Esophagus squamous epithelium (tissue), 5 donors: ENCODE measurements at places on chromosomes 2 and 18. TPM values are rescaled to one million over a fixed set of nuclear protein-coding genes. Genes with fewer than 3 reads are reported as not detected.

- H3K27me3 ChIP-seq = no peaks in the 10 kb centered on the region
- no peak overlapping the region for H3K27ac ChIP-seq
- no peaks in the 10 kb centered on the region for H3K4me1 ChIP-seq
- no peaks in the 10 kb centered on the region for H3K36me3 ChIP-seq
- DNase-seq = no peak
Measured at GRCh38 chr2:215280326-215280725, 31.5 kb upstream of the ATIC start.

DNA sequence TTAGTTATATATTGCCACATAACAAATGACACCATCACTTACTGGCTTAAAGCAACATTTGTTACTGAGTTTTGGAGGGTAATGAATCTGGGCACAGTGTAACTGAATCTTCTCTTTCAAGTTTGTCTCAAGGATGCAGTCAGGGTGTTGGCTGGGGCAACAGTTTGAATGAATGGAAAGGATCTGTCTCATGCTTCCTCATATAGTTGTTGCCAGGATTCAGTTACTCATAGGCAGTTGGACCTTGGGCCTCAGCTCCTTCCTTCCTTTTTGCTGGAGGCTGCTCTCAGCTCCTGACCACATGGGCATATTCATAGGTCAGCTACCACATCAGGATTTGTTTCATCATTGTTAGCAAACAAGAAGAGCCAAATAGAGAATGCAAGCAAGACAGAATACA is 466.1 kb upstream of the MC4R start:
- H3K4me3 ChIP-seq = no peak overlapping the region
- no peaks in the 10 kb centered on the region for H3K36me3 ChIP-seq
- no peak for DNase-seq
- no peak overlapping the region for H3K27ac ChIP-seq

DNA sequence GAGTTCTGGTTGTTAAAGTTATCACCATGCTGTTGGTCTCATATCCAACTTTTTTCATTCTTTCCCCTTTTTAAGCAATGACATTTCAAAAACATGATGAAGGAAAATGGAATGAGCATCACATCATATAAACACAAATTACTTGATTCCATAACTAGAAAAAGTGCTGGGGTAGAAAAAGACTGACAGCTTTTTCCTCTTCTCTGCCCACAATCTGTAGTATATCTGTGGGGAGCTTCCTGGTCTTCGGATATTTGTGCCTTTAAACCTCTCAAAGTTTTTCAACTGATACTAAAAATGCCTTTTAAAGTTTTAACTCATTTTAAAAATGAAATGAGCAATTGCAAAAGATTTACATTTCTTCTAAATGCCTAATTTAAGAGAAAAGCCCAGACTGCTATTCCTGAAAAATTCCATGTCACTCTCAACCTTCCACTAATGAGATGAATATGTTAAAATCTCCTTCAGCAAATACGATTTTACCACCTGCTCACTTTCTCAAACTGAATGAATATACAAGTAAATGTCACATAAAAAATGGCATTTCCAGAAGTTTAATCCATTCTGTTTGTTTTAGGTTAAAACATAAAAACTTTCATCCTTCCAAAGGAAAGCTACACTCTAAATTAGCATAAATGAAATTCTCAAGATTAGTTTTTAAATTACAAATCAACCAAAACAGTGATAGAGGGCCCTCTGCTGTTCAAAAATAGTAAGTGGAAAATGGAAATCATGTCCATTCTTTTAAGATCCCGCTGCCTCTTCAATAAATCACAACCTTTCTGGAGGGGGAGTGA is 2.1 kb downstream of the DNAH7 start:
- H3K4me3 ChIP-seq = no peak overlapping the region
- H3K36me3 ChIP-seq = no peaks in the 10 kb centered on the region
- DNase-seq = no peak
- no peaks in the 10 kb centered on the region for H3K27me3 ChIP-seq
- no peak overlapping the region for H3K27ac ChIP-seq

DNA sequence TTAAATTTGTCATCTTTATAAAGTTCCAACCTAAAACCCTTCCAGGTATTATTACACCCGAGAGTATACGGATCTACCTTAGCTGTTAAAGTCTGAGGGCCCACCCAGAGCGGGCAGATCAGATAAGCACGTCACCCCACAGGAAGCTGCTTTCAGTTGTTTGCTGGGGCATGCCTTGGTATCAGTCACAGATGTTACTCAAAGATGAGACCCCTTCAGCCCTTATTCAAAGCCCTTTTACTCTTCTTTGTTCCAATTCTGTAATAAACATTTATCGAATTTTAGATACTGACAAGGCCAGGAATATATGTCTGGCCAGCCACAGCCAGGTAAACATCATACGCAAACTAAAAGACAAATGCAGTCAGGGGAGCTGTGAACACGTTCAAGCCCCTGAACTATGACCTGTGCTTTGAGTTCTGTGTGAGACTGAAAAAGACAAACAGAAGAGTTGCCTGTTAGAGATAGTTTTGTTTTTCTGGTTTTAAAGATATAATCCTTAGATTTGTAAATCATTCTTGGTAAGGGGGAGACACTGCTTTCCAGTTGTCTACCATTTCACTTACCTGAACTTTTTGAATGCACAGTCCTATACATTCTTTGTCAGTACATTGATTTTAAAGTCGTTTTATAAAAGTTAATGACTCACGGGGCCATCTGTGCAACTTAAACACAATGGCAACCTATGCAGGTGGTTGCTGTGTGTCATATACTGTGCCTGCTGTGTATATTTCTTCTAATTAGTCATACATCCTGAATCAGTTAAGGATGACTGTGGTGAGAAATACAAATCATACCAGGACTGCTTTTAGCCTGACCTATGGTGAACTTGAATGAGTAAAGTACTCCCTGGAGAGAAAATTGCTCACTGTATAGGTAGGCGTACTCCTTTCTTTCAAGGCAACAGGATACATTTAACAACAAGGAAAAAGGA is 100.5 kb upstream of the ITPRID2 start:
- DNase-seq = no peak
- no peaks in the 10 kb centered on the region for H3K36me3 ChIP-seq
- H3K27me3 ChIP-seq = no peaks in the 10 kb centered on the region
- H3K4me1 ChIP-seq = no peaks in the 10 kb centered on the region

DNA sequence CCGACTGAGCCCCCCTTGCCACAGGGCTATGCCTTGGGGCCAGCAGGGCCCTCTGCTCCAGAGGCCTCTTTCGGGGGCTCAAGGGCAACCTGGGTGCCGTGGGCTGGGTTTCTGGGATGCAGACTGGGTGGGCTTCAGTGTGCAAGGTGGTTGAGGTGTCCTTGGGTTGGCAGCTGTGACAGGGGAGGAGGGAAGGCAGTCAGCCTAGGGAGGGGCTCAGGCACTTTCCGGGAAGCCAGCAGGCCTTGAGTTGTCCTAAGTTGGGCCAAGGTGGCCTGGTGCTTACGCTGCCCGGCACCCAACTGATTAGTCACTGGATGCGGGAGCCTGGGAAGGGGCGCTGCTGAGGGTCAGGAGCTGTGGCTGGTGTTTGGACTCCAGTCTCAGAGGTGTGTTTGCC is 199.5 kb downstream of the TWIST2 start:
- DNase-seq = no peak
- H3K27me3 ChIP-seq = no peaks in the 10 kb centered on the region
- H3K4me3 ChIP-seq = no peak overlapping the region

DNA sequence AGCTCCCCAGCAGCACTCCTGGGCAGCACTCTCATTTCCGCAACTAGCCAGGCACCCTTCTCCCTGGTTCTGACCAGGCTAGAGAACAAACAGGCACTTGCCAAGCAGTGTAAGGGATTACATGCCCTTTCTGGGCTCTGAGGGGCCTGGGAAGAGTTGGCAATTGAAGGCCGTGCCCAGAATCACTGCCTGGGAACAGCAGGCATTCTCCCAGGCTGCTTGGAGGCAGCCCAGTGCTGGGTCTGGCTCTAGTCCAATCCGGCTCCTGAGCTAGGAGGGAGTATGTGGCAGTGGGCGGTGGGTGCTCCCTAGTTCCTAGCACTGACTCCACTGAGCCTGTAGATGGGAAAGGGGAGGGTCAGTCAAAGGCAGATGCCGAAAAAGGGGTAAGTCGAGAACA is 34.1 kb upstream of the SP3 start:
- peak overlapping the region; percentile 57 for H3K27ac ChIP-seq
- no peaks in the 10 kb centered on the region for H3K36me3 ChIP-seq
- DNase-seq = no peak
- no peak overlapping the region for H3K4me3 ChIP-seq

GRCh38 chr2:17573085-17573803 is 32.7 kb downstream of the VSNL1 start:
- H3K27me3 ChIP-seq = no peaks in the 10 kb centered on the region
- no peak for DNase-seq
- peak overlapping the region; percentile 91 for H3K27ac ChIP-seq
- H3K4me3 ChIP-seq = no peak overlapping the region
- H3K4me1 ChIP-seq = peaks cover 16% of the 10 kb centered on the region

DNA sequence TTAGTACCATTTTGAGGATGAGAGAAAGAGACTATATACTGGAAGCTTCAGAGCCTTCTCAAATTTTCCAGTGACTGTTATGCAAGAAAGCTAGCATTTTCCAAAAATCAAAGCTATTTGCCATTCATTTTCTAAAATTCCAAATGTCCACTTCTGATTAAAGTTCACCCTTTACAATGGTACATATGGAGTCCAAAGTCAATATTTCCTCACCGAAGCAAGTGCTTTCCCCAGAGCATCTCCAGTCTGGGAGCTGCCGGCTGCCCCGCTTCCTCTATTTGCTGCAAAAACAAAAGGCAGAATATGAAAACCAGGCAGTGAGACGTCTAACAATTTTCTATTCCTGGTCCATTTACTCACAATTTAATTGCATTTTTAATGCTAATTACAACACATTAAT is 302.0 kb upstream of the CCDC68 start:
- peaks cover 73% of the 10 kb centered on the region for H3K36me3 ChIP-seq
- no peak overlapping the region for H3K27ac ChIP-seq
- no peak overlapping the region for H3K4me3 ChIP-seq

- H3K4me1 ChIP-seq = no peaks in the 10 kb centered on the region
- no peak overlapping the region for H3K4me3 ChIP-seq
- no peak for DNase-seq
- H3K27ac ChIP-seq = no peak overlapping the region
- peaks cover 100% of the 10 kb centered on the region for H3K36me3 ChIP-seq
Measured at GRCh38 chr2:48459466-48459865, 70.5 kb upstream of the STON1 start.

DNA sequence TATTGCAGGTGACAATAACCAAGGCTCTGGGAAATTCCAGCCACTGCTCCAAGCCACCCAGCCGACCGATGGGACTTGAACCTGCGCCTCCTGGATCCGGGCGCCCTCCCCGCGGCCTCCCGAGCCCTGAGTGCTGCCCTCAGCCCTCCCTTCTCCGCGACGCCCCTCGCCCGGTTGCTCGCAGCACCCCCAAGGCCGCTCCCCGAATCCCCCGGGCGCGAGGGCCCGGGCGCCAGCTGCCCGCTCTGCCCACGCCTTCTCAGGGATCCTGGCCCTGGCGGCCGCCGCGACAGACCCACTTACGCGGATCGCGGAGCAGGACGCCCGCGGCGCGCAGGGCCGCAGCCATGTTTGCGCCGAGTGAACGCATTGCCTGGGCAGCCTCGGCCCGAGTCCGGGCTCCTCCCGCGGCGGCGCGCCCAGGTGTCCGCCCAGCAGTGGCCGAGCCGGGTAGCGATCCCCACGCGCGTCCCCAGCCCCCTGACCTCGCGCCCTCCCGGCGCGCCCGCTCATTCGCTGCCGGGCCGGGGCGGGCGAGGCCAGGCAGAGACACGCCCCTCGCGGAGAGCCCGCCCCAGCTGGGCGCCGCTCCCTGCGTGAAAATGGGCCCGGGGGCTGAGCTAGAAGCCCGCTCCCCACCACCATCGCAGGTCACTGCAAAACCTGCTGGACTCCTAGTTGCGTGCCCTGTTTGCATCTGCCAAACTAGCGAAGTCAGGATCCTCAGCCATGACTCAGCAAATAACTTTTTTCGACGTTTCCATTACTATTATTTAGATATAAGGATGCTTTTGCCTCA is at the start of gene FECH:
TSS of gene FECH (minus strand) at position 452 of the 799 bp plus-strand sequence. CDS start at position 370, 82 bp downstream.
- peak within 1 kb of the TSS; percentile 91 for H3K27ac ChIP-seq
- no peak for DNase-seq
- no peaks in the 10 kb centered on the region for H3K36me3 ChIP-seq
- peaks cover 16% of the 10 kb centered on the region for H3K4me1 ChIP-seq
- H3K4me3 ChIP-seq = peak within 1 kb of the TSS; percentile 76
- H3K27me3 ChIP-seq = no peaks in the 10 kb centered on the region

- H3K27ac ChIP-seq = no peak overlapping the region
- DNase-seq = no peak
- H3K36me3 ChIP-seq = no peaks in the 10 kb centered on the region
- no peak overlapping the region for H3K4me3 ChIP-seq
- no peaks in the 10 kb centered on the region for H3K4me1 ChIP-seq
Measured at GRCh38 chr2:6723865-6724604, 141.7 kb downstream of the CMPK2 start.

GRCh38 chr2:173448938-173449471 is 94.3 kb downstream of the CDCA7 start:
- no peaks in the 10 kb centered on the region for H3K36me3 ChIP-seq
- H3K27me3 ChIP-seq = no peaks in the 10 kb centered on the region
- H3K4me3 ChIP-seq = peak overlapping the region; percentile 35
- H3K4me1 ChIP-seq = peaks cover 9% of the 10 kb centered on the region
- H3K27ac ChIP-seq = peak overlapping the region; percentile 28

DNA sequence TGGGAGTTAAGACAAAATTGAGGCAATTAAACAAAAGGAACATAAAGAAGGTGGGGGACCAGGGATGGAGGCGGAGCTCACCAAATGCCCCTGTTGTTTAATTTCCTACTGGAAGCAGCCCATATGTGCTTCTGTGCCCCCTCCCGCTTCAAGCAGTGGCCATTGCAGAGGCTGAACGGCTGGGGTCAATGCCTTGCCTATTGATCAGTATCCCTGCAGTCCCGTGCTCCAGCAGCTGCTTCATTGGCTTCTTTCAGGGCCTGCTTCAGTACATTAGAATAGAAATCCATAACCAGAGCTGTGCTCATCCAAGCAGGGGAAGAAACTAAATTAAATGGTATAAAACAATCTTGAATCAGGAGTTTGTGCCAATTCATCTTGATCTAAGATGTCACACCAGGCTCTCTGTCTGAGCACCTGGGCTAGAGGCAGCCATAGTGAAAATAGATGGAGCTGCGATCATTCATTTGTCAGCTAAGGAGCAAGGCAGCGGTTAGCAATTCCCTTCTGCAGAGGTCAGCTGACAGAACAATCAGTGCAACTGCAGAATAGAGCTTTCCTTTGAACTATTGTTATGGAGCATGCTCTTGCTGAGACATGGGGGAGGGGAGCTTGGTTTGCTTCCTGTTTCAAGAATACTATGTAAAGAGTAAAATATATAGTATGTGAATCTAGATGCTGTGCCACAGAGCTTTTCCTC is 222.4 kb downstream of the WDR7 start:
- H3K36me3 ChIP-seq = no peaks in the 10 kb centered on the region
- no peaks in the 10 kb centered on the region for H3K27me3 ChIP-seq
- H3K27ac ChIP-seq = no peak overlapping the region
- H3K4me1 ChIP-seq = no peaks in the 10 kb centered on the region
- no peak overlapping the region for H3K4me3 ChIP-seq

- H3K27ac ChIP-seq = no peak overlapping the region
- H3K4me1 ChIP-seq = peaks cover 4% of the 10 kb centered on the region
- DNase-seq = no peak
- H3K27me3 ChIP-seq = no peaks in the 10 kb centered on the region
Measured at GRCh38 chr2:173952267-173953046, 12.7 kb downstream of the SP3 start.

- no peaks in the 10 kb centered on the region for H3K27me3 ChIP-seq
- H3K4me1 ChIP-seq = peaks cover 7% of the 10 kb centered on the region
- H3K36me3 ChIP-seq = no peaks in the 10 kb centered on the region
- no peak for DNase-seq
Measured at GRCh38 chr2:42801381-42801780, 9.0 kb upstream of the HAAO start.

Gene POTEC
- total RNA-seq = not detected

Gene GPR155
- total RNA-seq = 3.6 TPM

Gene LOXHD1
- total RNA-seq = 0.19 TPM

Gene FBXO48
- 0.61 TPM for total RNA-seq

Gene SH2D6
- total RNA-seq = not detected

Gene REG3A
- not detected for total RNA-seq
